AG04449 (cell line): ENCODE measurements at places on chromosomes 3 and 15.

DNA sequence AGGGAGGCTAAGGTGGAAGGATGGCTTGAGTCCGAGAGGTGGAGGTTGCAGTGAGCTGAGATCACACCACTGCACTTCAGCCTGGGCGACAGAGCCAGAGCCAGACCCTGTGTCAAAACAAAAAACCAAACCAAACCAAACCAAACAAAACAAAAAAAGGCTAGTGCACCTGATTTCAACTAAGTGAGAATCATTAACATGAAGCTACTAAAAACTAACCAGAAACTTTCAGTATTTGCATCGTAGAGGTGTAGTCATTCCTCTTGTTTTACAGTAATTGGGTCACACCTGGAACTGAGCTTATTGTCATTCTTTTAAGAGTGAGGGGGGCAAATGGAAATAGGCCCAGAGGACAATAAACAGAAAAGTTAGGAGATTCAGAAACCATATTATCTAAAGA lies 58.5 kb downstream of the ST6GAL1 start:
- no peak for DNase-seq

GRCh38 chr3:6223572-6223971 lies 637.3 kb upstream of the GRM7 start:
- no peak for DNase-seq

GRCh38 chr15:69032031-69032430 lies 17.5 kb downstream of the NOX5 start:
- no peak for DNase-seq

DNA sequence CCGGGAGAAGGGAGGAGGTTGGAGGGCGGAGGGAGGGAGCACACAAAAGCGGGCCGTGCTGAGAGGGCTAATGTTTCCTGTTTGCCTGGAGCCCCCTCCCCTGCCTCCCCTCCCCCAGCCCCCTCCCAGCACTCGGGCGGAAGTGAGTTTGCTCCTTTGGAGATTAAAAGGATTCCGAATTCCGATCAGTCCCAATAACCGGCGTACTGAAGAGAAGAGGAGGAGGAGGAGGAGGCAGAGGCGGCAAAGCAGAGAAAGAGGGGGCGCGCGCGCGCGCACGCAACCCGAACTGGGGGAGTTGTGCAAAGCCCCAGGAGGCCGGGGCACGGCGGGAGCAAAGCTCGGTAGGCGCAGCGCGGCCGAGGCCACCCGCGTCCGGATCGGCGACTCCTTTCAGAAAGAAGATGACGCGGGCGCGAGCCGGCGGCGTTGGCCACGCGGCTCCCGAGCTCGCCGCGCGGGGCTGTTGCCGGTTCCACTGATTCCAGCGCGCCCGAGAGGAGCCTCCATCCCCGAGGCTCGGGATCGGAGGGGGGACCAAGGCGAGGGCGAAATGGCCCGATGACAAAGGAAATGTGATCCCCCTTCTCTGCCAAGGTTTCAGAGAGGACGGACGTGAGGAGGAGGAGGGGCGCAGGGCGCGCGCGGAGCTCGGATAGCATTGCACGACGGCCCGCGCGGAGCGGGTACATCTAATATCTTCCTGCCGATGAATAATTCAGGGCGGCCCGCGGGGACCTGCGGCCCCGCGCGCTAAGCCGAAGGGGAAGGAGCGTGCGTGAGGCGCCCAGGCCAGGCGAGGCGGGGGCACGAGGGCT lies 1.1 kb upstream of the TRIM71 start:
- no peak for DNase-seq

- no peak for DNase-seq
Observed at GRCh38 chr15:73593304-73594074, 39.7 kb downstream of the NPTN start.

GRCh38 chr15:64825431-64826294 lies at the start of gene PIF1:
PIF1 (minus strand) TSS chr15:64825647; CDS start chr15:64824335, 1,312 bp downstream.
- peak; percentile 93 for DNase-seq

- DNase-seq = no peak
Observed at GRCh38 chr3:52856666-52857065, 21.8 kb upstream of the MUSTN1 start.

DNA sequence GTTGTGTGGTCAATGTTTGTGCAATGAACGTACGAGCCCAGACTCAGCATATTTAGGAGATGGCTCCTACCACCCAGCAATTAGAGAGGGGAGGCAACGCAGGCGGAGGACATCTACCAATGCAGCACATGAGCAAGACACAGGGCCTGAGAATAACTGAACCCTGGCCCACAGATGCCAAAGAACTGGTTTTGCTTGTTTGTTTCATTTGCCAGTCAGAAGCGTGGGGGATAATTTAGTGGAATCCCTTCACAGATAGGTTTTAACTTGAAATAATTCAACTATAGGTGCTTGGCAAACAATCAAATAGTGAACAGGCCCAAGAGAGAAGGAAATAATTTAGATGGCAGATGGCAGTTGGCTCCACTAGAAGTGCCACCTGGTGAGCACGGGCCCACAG lies 54.8 kb downstream of the LIPC start:
- no peak for DNase-seq

- no peak for DNase-seq
Observed at GRCh38 chr15:73284090-73284716, 84.6 kb downstream of the HCN4 start.

DNA sequence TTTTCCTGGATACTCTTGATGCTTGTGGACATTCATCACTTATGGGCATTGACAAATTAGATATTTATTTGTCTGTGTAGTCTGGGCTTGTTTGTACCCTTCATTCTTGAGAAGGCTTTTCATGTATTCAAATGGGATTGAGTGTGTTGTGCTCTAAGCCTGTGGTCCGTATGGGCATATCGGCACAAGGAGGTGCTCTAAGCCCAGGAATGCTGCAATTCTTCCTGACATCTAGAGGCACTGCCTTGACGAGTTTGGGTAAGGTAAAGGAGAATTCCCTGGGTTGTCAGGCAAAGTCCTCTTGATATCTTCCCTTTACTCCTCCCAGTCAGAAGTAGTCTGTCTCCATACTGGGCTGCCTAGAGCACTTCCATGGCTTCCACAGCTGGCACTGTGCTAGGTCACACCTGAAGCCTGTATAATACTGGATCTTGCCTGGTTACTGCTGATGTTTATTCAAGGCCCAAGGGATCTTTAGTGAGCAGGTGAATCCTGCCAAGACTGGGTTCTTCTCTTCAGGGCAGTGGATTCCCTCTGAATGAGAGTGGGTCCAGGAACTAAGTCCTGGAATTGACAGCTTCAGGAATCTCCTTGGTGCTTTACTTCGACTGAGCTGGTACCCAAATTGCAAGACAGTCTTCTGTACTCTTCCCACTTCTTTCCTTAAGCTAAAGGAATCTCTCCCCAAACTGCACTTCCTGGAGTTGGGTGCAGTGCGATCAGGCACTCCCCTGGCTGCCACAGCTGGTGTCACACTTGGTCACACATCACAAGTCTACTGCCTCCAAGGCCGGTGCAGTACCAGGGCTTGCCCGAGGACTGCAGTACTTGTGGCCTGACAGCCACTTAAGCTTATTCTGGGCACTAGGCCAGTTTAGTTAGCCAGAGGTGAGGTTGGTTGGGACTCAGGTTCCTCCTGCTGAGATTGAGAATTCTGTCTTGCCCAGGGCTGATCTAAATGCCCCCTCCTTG lies 46.0 kb downstream of the GALK2 start:
- no peak for DNase-seq

GRCh38 chr3:127629467-127630403 lies 750 bp downstream of the PODXL2 start:
- no peak for DNase-seq

GRCh38 chr3:115693868-115694267 lies 70.6 kb downstream of the GAP43 start:
- no peak for DNase-seq

- DNase-seq = no peak
Observed at GRCh38 chr15:95865330-95865739, 465.2 kb upstream of the NR2F2 start.

- no peak for DNase-seq
Observed at GRCh38 chr15:67547836-67548235, 5.3 kb downstream of the MAP2K5 start.
